Small intestine (tissue), 16 donors: ENCODE measurements at places on chromosomes 7 and 10. TPM values are rescaled to one million over a fixed set of nuclear protein-coding genes. Genes with fewer than 3 reads are reported as not detected.

Gene ACBD7
- 1.4 TPM for polyA plus RNA-seq

Gene PTER
- 7.8 TPM for polyA plus RNA-seq

GRCh38 chr10:126012485-126012884, 116.1 kb downstream of the FANK1 start:
- H3K27me3 ChIP-seq: no peaks in the 10 kb centered on the region
- H3K36me3 ChIP-seq: no peaks in the 10 kb centered on the region
- H3K4me3 ChIP-seq: no peak overlapping the region
- no peaks in the 10 kb centered on the region for H3K4me1 ChIP-seq
- DNase-seq: no peak

Gene AMZ1
- polyA plus RNA-seq: 0.07 TPM

Gene GSAP
- 3.8 TPM for polyA plus RNA-seq

DNA sequence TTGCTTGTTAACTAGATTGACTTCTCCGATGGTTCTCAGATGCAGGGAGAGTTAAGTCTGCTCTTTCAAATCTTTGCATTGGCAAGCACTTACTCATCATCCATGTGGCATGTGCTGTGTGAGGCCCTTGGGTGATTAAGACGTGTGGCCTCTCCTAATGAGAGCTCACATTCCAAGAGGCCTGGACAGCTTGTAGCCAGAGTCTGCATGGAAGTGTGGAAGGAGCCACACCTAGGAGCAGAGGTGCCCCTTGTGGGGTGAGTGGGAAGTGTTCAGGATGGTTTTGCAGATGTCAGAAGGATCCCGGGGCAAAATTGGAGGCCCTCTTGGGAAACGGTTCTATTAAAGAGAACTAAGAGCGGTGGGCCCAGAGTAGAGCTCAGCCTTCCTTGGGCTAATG, 225.9 kb downstream of the PAXIP1 start:
- no peak for DNase-seq
- no peaks in the 10 kb centered on the region for H3K4me1 ChIP-seq
- no peaks in the 10 kb centered on the region for H3K36me3 ChIP-seq
- no peak overlapping the region for H3K27ac ChIP-seq

GRCh38 chr7:101558742-101559325, 70.3 kb downstream of the MYL10 start:
- H3K27ac ChIP-seq: no peak overlapping the region
- DNase-seq: no peak
- H3K27me3 ChIP-seq: no peaks in the 10 kb centered on the region
- no peak overlapping the region for H3K4me3 ChIP-seq
- no peaks in the 10 kb centered on the region for H3K4me1 ChIP-seq
- H3K36me3 ChIP-seq: no peaks in the 10 kb centered on the region

- H3K36me3 ChIP-seq: no peaks in the 10 kb centered on the region
- H3K27ac ChIP-seq: peak overlapping the region; percentile 94
- peak overlapping the region; percentile 64 for H3K4me3 ChIP-seq
- H3K4me1 ChIP-seq: peaks cover 8% of the 10 kb centered on the region
- no peaks in the 10 kb centered on the region for H3K27me3 ChIP-seq
Observed at GRCh38 chr7:92832534-92833023, 3.8 kb downstream of the CDK6 start.

DNA sequence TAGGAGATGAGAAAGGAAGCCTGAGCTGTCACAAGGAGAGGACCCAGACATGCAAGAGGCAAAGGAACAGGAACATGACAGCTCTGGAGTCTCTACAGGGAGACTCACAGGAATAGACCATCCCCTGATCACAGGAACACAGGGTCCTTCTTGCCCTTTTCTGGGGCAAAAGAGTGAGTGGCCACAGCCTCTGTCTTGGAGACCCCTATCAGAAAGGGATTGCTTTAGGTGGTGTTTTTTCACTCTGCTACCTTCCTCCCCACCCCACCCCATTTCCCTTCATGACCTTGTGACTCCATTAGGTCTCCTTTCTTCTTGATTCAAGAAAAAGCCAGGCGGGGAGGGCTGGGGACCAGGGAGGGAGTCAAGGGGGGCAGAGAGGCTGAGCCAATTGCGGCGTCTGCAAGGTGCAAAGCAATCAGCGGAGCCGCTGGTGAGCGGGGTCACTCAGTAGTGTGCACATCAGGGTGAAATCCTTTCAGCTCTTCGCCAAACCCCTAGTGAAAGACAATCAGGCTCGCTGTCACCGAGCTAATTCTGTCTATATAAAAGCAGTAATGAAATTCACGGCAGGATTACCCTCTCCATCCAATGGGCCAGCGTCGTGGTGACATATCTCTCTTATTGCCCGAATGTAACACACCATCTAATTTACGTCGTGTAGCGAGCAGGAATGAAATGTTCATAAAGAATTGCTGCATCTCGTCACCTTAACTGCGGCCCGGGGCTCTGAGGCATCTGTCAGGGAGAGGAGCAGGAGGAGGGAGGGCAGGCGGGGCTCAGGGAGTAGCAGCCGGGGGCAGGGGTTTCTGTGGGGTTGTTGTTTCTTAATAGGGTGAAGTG, 31.5 kb upstream of the BTRC start:
- H3K27me3 ChIP-seq: peaks cover under 1% of the 10 kb centered on the region
- H3K27ac ChIP-seq: no peak overlapping the region
- no peaks in the 10 kb centered on the region for H3K36me3 ChIP-seq
- no peak overlapping the region for H3K4me3 ChIP-seq
- DNase-seq: no peak

Gene HOXA11
- 0.04 TPM for polyA plus RNA-seq

Gene PDCD11
- polyA plus RNA-seq: 17.4 TPM

Gene RHEB
- polyA plus RNA-seq: 84.6 TPM

- DNase-seq: no peak
- no peak overlapping the region for H3K27ac ChIP-seq
- no peaks in the 10 kb centered on the region for H3K4me1 ChIP-seq
- H3K27me3 ChIP-seq: no peaks in the 10 kb centered on the region
Observed at GRCh38 chr7:36667007-36667745, 57.1 kb downstream of the AOAH start.

DNA sequence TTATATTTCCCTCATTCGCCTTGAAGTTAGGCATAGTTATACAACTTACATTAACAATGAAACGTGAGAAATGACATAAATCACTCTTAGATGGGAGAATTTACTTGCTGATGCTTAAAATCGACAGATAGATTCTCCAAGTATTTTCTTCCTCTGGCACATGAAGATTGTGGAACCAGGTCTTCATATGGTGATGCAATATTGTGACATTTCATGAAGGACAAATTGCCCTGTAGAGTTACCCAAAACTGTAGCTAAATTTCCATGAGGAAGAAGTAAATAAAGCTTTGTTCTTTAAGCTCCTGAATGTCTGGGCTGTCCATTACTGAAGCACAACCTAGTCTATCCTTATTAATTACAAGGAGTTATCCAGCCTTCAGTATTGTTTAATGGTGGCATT, 353.1 kb downstream of the THSD7A start:
- no peak overlapping the region for H3K4me3 ChIP-seq
- H3K4me1 ChIP-seq: no peaks in the 10 kb centered on the region
- DNase-seq: no peak
- no peaks in the 10 kb centered on the region for H3K27me3 ChIP-seq

GRCh38 chr7:20035279-20035875, 181.8 kb downstream of the MACC1 start:
- H3K27ac ChIP-seq: no peak overlapping the region
- H3K27me3 ChIP-seq: no peaks in the 10 kb centered on the region
- H3K4me3 ChIP-seq: no peak overlapping the region
- no peak for DNase-seq
- H3K4me1 ChIP-seq: no peaks in the 10 kb centered on the region

Gene OPN4
- not detected for polyA plus RNA-seq
